ENCODE measurements at places on chromosomes 3 and 15. TPM values are rescaled to one million over a fixed set of nuclear protein-coding genes. Genes with fewer than 3 reads are reported as not detected.

DNA sequence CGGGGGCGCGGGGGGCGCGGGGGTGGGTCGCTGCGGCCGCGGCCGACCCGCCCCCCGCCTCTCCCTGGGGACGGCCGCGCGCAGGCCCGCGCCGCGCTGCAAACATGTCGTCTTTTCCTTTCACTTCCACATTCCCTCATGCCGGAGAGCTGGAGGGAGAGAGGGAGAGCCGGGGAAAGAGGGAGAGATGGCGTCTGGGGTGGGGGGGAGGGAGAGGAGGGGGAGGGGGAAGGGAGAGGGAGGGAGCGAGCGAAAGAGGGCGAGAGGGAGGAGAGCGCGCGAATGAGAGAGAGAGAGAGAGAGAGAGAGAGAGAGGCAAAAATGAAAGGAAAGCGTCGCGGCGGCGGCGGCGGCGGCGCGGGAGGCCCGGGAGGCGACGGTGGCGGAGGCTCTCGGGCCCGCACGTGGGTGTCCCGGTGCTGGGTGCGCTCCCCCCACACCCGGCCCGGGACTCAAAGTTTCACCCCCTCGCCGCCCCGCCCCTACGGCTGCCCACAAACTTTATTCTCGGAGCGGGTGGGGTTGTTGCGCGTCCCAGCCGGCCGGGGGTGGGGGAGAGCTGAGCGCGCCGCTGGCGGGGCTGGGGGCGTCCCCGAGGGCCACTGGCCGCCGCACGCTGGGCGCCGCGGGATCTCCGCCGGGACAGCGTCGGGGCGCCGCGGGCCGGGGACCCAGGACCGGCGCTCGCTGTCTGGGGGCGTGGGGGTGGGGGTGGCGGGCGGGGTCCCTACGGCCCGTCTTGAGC is 731 bp downstream of the ZNF710 start:
- peak; percentile 75 for DNase-seq

- DNase-seq: no peak
Observed at GRCh38 chr3:193767353-193768069, 174.5 kb downstream of the OPA1 start.

DNA sequence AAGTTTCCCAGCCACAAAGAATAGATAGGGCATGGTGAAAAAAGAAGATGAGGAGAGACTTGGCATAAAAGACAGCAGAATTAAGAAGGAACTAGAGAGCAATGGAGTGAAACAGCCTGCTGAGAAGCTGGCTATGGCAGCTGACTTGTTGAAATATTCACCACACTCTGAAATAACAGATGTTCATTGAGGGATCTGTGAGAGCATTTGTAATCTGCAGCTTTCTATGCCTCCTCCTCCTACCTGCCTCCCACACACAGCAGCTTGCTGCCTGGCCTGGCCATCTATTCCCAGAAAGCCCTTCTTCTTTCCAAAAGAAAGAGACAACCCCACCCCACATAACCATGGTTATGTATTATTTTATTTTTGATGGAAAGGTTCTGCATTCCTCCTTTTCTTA is 303.9 kb downstream of the GAP43 start:
- peak; percentile 58 for DNase-seq

DNA sequence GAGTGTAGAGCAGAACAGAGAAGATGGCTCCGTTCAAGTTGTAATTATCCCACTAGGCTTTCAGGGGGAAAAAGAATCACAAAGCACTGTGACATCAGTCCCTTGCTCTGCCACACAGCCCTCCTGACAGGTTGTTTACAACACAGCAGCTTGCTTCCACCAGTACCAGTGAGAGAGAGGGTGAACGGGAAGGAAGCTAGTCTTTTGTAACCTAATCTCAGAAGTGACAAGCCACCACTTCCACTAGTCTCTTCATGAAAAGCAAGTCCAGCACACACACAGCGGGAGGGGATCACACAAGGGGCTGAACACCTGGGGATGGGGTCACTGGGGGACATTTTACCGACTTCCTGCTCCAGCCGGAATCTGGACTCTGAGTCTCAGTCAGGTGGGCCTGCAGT is 86.3 kb downstream of the FAM81A start:
- no peak for DNase-seq

Gene COX5A
- total RNA-seq: 354 TPM

Gene HSPBAP1
- 8.2 TPM for total RNA-seq

DNA sequence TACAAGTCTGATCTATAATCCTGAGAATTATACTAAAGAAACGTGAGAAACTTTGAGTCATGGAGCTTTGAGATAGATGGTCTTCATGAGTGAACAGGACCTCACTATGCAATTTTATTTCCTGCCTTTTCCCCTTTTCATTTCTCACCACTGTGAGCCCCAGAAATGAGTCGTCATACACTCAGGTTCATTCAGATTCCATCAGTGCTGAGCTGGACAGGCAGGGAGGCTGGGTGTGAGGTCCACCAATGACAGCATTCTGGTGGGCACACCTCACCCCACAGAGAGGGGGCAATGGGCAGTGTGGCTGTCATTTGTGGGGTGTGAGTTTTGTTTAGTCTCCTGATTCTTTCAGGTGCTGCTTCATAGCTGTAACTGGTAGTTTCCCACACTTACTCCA is 16.9 kb downstream of the TIGIT start:
- DNase-seq: no peak

- no peak for DNase-seq
Observed at GRCh38 chr3:160150525-160150924, 74.7 kb upstream of the C3orf80 start.

GRCh38 chr3:155339052-155339451 is 45.6 kb upstream of the STRIT1 start:
- DNase-seq: no peak

DNA sequence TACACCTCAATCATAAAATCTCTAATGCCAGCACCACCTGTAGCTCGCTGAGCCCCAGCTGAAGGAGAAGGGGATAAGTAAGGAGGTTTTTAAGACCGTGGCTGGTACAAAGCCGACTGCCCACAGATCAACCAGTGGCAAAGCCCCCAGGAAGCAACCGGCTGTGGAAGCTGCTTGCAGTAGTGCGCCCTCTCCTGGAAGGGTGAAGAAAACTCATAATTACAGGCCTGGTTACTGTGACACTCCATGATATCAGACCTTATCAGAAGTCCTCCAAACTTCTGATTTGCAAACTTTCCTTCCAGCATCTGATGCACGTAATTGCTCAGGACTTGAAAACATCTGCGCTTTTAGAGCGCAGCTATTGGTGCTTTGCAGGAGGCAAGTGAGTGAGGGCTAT is 63.1 kb upstream of the MCTP2 start:
- DNase-seq: no peak

DNA sequence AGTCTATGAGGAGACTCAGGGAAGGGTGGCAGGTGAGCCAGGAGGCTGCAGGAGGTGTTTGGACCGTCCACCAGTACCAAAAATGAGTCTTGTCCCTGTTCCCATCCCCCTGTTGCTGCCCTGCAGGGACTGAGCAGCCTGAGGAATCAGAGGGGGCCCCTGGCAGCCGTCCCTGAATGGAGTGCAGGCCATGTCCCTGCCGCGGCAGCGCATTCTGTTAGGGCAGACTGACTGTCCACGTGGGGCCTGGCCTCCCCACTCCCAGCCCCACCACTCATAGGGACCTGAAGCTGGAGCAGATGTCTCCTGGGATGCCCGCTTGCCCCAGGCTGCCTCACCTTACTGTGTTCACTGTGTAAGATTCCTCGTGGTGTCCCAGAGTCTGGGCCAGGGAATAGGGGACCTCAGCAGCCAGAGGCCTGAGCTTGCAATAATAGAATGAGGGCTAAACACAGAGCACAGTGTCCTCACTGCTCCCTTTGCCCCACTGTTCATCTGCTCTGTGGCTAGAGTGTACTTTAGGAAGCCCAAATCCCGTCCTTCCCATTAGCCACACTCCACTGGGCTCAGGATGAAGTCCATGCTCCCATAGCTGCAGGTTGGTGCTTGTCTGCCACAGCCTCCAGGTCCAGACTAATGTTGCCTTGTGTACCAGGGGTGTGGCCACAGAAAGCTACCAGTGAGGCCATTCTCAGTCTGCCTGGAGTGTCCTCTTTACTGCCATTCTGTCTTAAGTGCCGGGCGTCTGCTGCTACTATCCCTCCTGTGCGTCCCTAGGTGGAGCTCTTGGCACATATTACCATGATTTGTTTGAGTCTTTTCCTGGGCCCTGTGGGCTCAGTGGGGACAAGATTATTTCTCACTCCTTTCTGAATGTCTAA is 63.2 kb downstream of the HCN4 start:
- DNase-seq: peak; percentile 71

Gene CCR3
- not detected for total RNA-seq

DNA sequence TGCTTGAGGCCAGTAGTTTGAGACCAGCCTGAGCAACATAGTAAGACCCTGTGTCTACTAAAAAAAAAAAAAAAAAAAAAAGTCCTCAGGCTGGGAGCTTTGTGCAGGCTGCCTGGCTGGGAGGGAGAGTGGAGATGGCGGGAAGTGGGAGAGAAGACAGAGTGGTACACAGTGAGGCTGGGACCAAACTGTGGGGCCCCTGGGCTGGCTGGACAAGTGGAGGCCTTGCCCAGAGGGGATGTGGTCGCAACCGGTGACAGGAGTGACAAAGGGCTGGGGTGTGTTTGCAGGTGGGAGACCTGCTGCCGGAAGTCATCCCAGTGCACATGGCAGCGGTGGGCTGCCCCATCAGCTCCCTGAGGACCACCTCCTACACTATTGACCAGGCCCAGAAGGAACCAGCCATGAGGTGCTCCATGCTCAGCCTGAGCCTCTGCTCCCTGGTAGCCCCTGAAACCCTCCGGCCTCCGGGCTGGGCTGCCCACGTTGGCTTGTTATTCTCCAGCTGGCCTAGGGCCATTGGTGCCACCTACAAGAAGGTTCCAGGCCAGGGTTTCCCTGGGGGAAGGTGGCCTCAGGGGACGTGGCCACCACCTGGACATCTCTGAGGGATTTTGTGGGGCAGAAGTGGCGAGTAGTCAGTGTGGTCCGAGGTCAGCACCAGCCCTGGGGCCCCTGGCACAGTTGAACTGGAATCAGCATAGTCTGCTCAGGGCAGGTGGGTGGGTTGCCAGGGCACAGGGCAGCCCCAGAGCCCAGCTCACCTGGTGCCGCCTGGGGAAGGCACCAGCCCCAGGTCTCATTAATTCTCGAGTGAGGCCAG is 22.7 kb downstream of the ACAA1 start:
- DNase-seq: no peak

Gene CTXND1
- not detected for total RNA-seq

- DNase-seq: no peak
Observed at GRCh38 chr15:65738649-65739048, 53.4 kb downstream of the DENND4A start.

GRCh38 chr3:186669378-186670084 is 3.7 kb downstream of the HRG start:
- DNase-seq: no peak

- no peak for DNase-seq
Observed at GRCh38 chr15:60508442-60508841, 29.5 kb upstream of the ICE2 start.

DNA sequence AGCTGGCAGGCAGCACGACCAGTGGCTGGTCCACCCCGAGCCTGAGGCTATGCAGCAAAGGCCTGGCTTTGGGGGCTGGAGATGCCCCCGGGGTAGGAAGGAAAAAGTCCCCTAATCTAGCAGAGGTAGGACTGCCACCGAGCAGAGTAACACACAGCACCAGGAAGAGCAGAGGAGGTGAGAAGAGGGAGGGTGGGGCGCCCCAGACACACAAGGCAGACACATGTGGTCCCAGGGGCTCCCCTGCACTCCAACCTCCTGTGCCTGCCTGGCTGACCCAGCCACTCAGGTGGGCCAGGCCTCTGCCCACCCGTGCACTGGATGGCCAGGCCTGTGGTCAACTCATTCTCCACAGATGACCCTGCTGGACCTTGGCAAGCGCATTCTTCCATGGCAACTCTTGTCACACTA is 112.4 kb downstream of the ADCY5 start:
- DNase-seq: no peak

Gene ARNT2
- total RNA-seq: 1.4 TPM

GRCh38 chr15:63835211-63835568 is 1.4 kb upstream of the HERC1 start:
- DNase-seq: no peak

GRCh38 chr15:43985976-43986680 is 159.3 kb downstream of the WDR76 start:
- DNase-seq: no peak

DNA sequence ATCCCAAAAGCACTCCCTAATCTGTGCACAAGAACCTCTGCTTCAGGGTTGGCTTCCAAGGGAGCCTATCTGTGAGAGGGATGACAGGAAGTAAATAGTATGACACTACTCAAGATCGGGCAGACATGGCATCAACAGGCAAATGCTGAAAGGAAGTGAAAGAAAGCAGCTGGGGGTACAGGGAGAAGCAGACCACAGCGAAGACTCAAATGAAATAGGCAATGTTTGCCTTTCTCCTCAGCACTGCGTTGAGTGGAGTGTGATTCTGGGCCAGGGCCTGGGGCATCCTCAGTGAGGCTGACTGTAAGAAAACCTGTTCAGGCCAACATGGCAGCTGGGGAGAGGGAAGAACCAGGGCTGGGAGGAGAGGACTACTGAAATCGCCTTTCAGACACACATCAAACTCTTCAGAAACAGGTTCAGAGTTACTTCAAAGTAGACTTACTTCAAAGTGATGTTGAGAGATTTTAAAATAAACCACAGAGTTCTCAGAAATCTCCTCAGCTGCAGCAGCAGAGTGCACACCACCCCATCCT is 96.6 kb downstream of the SLC9A9 start:
- no peak for DNase-seq

GRCh38 chr3:32335365-32336112 is 56.1 kb upstream of the CMTM7 start:
- no peak for DNase-seq

- DNase-seq: peak; percentile 85
Observed at GRCh38 chr3:128993461-128994172, at the start of gene CFAP92. Gene CFAP92 (minus strand): TSS chr3:128994076. CDS start chr3:128993304, 772 bp downstream.

DNA sequence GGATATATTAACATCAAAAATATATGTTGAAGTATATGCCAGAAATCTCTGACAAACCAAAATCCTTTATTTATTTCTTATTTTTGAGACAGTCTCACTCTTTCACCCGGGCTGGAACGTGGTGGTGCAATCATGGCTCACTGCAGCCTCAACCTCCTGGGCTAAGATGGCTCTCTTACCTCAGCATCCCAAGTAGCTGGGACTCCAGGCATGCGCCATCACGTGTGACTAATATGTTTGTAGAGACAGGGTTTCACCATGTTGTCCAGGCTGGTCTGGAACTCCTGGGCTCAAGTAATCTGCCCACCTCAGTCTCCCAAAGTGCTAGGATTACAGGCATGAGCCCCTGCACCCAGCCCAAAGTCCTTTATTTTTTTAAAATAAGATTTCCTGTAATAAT is 11.9 kb downstream of the FAIM start:
- no peak for DNase-seq

GRCh38 chr3:143793971-143794370 is 54.3 kb downstream of the SLC9A9 start:
- no peak for DNase-seq

DNA sequence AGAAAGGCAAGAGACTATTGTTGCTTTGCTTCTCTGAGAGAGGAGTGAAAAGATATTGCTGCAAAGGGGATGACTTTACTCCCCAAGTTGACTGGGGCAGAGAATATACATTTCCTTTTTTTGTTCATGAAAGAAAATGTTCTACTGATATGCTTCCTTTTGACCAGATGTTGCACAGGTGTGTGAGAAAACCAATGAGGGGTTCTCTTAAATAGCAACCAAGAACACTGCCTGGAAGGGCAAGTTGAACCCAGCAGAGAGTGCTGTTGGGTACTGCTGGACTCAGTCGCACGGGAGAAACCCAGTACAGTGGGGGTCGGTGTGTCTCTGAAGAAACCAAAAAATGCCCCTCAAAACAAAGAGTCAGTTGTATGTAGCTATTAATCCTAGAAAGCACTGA is 101.2 kb downstream of the CHST2 start:
- DNase-seq: no peak

Gene REC114
- total RNA-seq: not detected

Gene SERPINI2
- not detected for total RNA-seq

Gene SH2D7
- total RNA-seq: not detected

GRCh38 chr3:179229177-179229576 is 21.7 kb downstream of the KCNMB3 start:
- DNase-seq: no peak

Gene LYSMD4
- total RNA-seq: 5.3 TPM
